Activated CD8-positive, alpha-beta T cell treated with anti-CD3 and anti-CD28 coated beads, Interleukin-2, amount 10 ng/mL, durations not matched to agents 7 days and 5 days (primary cell): ENCODE measurements at places on chromosomes 11 and 22. TPM values are rescaled to one million over a fixed set of nuclear protein-coding genes. Genes with fewer than 3 reads are reported as not detected.

Gene HEPN1
- not detected for total RNA-seq

Gene OR52E8
- total RNA-seq, result not detected

Gene PLEKHB1
- total RNA-seq, result 11.6 TPM

Gene OR10A2
- not detected for total RNA-seq

Gene SNAP29
- 32.3 TPM for total RNA-seq

Gene ARFIP2
- total RNA-seq, result 39.8 TPM

Gene SYVN1
- 33.0 TPM for total RNA-seq

Gene PIK3IP1
- 16.1 TPM for total RNA-seq

Gene TANGO2
- total RNA-seq, result 39.1 TPM

Gene APOBEC3F
- total RNA-seq, result 43.1 TPM
